Stimulated activated CD4-positive, alpha-beta T cell treated with anti-CD3 and anti-CD28 coated beads, Interleukin-4, amount 100 ng/mL, for 1 hour (primary cell): ENCODE measurements at places on chromosomes 11 and 22.

DNA sequence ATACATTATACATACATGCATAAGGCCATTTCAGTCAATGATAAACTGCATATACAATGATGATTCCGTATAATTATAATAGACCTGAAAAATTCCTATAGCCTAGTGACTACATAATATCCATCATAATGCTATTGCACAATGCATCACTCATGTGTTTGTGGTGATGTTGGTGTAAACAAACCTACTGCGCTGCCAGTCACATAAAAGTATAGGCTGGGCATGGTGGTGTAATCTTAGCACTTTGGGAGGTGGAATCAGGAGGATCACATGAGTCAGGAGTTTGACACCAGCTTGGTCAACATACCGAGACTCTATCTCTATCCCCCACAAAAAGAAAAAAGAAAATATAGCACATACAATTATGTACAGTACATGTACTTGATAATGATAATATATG lies 163.7 kb upstream of the DDI1 start:
- no peak for DNase-seq

DNA sequence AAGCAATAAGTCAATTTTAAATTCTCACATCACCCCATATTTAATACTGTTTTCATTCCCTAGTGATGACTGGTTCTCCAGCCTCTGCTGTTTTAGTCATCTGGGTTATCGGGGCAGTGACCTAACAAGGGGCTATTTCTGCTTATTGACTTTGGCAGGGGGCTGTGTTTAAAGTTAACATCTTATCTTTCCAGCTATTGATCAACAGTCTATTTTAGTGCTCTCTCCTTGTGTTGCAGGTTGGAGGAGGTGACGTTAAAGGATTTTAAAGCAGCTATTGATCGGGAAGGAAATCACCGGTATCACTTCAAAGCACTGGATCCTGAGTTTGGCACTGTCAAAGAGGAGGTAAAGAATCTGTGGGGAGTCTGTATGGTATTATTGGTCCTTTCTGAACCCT lies 7.7 kb upstream of the DLAT start:
- DNase-seq = no peak

GRCh38 chr11:64021757-64022093 lies 14.0 kb upstream of the FLRT1 start:
- DNase-seq = no peak

DNA sequence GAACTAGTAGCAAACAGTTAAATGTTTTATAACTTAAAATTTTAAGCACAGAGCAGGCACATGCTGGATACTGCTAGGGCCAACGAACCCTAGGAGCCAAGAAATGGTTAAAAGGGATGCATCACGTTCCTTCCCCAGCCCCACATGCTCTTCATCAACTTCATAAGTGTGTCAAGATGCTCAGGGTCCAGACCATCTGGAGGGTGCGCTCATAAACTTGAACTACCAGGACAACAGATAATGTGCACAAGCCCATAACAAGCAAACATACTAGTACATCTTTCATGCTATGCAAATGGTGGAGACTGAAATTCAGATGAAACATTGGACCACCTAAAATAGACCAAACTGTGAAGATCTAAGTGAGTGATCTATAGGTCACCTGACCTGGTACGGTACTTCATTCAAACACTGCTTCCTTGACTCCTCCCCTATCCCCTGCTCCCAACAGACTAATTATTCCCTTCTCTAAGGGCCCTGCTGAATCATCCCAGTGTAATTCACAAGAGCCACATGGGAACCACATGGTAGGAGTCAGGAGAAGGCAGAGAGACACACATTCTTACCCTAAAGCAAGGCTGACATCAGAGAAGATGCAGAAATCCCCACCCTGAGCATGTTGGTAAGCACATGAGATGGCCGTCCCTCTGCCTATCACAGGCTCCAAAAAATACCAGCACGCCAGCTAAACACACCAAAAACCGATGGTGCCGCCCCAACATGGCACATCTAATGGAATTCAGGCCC lies 83.9 kb downstream of the ETS1 start:
- peak; percentile 38 for DNase-seq

DNA sequence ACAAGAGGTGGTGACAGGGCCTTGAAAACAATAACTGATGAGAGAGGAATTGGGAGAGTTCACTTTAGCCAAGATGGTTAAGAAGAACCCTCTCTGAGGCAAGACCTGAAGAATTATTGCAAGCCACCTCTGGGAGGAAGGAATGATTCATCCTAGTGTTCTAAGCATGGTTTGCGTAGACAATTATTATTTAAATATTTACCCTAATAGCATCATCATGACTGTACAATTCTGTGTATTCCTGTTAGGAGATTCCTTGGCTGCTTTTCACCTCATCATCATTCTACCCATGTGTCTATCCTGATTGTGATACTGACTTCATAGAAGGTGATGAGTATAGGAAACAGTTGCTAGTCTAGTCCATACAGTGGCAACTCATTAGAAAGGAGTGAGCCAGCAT lies 264.4 kb downstream of the DDX10 start:
- DNase-seq = no peak

- no peak for DNase-seq
These were observed 40.9 kb downstream of the PANX1 start for GRCh38 chr11:94169516-94169915.

- no peak for DNase-seq
These were observed 110.0 kb downstream of the OSBP2 start for GRCh38 chr22:30804626-30805025.

DNA sequence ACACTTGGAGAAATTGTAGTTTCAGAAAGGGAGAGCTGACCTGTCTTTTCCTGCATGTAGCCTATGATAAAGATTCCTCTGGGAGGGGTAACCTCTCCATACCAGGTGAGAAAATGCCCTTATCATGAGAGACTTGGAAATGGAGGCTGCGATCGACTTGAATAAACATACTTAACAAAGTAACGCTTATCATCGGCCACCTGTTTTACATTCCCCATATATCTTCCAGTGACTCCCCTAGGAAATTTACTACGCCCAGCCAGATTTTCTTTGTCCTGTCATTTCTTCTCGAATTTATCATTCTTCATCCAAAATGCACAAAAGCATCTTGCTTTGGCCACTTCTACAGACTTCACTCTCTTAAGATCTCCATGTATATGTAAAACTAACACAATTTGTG lies 143.5 kb downstream of the CCDC81 start:
- DNase-seq = no peak

DNA sequence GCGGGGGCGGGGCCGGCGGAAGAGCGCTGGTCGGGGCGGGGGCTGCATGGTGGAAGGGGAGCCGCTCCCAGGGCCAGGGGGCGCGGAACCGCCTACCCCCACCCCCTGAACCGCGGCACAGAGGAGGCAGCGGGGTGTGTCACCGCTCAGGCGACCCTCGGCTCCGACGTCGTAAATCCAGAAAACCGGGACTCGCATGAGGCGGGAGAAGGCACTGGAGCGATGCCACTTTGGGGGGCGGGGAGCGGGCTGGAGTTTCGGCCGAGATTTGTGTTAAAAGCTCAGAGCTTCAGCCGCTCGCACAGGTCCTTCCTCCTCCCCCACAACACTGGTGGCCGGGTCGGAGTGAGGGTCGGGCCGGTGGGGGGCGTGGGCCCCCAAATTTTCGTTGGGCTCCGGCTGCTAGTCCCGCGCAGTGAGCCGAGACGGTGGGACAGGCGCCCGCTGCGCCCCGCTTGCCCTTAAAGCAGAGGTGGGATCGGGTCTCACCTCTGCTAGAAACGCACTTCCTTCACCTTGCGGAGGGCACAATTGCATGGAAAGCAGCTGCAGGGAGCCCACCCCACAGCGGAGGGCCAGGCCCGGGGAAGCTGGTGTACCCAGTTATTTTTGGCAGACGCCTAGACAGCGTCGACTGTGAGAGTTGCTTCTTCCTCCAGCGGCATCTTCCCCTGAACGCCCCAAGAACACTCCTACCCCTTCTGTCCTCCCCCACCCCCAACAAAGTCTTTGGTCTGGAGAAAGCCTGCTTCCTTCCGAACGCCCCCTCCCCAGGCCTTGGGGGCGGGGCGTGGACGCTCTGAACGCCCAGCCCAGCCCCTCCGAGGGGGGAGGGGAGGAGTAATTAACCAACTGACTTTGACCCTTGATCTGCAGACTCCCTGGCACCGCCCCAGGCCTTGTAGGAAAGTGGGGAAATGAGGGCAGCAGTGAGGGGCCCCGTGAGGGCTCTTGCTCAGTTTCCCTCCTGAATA lies 1.1 kb downstream of the OVOL1 start:
- no peak for DNase-seq

- DNase-seq = no peak
These were observed 1.6 kb downstream of the APLP2 start for GRCh38 chr11:130071211-130071712.

GRCh38 chr11:299951-300735 lies 817 bp upstream of the IFITM5 start:
- DNase-seq = no peak

DNA sequence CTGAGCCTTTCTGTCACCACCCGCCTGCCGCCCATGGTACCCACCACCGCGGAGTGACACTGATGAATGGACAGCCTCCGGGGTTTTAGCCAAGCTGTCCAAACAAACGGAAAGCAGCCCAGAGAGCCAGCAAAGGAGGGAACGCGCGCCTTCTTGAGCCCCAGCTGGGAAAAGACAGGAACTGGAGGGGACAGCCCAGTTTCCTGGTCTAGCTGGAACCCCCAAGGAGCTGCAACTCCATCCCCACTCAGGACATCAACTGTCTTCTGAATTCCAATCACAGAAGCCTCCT lies 33.7 kb downstream of the SHISAL1 start:
- DNase-seq = no peak

- DNase-seq = no peak
These were observed 106.7 kb downstream of the APIP start for GRCh38 chr11:34809191-34810106.

DNA sequence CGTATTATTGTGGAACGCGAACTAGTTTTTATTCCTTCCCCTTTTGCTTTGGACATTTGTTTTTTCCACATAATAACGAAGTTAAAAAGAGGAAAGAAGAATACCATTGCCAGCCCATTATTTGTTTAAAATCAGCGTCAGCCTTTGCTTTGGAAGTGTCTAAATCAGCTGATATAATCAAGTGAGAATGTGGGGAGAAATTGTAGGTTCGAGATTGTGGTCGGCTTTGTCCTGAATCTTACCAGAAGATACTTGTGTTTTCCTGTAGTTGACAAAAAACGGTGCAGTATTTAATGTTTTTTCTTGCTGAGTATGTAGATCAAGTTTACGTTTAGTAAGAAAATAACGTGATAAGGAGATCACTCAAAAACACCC lies 935 bp downstream of the ZNF143 start:
- DNase-seq = no peak

DNA sequence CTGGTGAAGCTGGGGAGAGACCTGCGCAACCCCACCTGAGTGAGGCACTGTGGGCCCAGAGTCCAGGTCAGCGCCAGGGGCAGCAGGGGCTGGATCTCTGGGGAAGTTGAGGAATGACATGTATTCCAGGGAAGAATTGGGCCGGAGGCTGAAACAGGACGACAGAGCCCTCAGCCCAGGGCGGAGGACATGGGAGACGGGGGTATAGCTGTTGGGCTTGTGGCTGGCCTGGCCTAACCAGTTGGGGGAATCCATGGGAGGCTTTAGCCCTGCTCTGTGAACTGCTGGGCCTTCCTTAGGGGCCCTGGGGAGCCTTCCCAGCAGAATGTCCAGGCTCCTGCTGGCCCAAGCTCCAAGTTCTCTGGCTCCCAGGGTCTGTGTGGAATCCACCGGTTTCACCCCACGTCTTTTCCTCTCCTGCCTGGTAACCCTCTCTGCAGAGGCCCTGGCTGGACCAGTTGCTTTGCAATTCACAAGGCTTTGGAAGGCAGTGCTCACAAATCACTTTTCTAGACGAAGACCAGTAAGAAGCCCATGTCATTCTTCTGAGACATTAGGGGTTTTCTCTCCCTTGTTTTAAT lies 50.4 kb upstream of the KCNQ1OT1 start:
- DNase-seq = no peak

DNA sequence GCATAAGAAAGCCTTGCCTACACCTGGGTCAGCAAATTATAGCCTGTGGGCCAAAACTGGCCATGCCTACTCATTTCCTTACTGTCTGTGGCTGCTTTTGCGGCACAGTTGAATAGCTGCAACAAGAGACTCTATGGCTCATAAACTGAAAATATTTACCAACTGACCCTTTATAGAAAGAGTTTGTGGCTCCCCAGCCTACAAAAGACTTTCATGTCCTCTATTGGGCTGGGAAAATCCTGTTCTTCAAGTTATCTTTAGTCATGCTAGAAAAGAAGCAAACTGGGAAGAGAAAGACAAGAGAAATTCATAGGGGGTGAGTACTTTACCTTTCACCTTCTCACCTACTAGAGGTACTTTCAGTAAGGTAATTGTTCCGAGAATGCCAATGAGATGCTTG lies 175.1 kb downstream of the SWAP70 start:
- DNase-seq = no peak

DNA sequence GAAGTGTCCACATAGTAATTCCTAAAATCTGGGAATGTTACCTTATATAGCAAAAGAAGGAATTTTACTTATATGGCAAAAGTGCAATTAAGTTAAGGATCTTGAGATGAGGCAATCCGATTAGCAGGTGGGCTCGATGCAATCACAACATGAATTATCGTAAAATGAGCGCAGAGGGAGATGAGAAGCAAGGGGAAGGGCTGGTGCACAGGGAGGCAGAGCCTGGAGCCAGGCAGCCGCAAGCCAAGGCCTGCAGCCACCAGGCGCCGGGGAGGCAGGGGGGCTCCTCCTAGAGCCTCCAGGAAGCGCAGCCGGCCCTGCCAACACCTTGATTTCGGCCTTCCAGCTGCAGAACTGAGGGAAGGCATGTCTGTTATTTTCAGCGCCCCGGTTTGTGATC lies 85.7 kb downstream of the CELSR1 start:
- DNase-seq = no peak

DNA sequence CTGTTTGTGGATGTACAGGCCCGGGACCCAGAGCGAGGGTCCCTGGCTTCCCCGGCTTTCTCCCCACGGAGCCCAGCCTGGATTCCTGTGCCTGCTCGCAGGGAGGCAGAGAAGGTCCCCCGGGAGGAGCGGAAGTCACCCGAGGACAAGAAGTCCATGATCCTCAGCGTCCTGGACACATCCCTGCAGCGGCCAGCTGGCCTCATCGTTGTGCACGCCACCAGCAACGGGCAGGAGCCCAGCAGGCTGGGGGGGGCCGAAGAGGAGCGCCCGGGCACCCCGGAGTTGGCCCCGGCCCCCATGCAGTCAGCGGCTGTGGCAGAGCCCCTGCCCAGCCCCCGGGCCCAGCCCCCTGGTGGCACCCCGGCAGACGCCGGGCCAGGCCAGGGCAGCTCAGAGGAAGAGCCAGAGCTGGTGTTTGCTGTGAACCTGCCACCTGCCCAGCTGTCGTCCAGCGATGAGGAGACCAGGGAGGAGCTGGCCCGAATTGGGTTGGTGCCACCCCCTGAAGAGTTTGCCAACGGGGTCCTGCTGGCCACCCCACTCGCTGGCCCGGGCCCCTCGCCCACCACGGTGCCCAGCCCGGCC lies 16.7 kb upstream of the ACR start:
- DNase-seq = no peak

- DNase-seq = no peak
These were observed 64.0 kb downstream of the ANO5 start for GRCh38 chr11:22256876-22257275.

DNA sequence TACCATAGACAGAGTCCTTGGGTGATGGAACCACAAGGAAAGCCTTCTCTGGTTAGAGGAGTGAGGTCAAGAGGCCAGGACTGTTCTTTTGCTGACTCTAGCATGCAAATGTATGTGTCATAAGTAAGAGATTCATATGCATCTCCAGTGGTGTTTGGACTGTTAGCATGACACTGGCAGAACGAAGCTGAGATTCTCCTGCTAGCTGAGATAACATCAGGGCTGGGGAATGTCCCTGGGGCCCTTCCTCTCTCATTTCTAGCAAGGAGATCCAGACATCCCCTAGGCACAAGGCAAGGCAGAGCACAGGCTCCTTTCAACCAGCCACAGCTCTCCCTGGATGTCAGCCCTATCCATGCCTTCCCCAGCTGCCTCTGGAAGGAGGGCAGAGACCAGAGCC lies 711.3 kb downstream of the OPCML start:
- no peak for DNase-seq
